ENCODE measurements at places on chromosomes 6 and 20.

DNA sequence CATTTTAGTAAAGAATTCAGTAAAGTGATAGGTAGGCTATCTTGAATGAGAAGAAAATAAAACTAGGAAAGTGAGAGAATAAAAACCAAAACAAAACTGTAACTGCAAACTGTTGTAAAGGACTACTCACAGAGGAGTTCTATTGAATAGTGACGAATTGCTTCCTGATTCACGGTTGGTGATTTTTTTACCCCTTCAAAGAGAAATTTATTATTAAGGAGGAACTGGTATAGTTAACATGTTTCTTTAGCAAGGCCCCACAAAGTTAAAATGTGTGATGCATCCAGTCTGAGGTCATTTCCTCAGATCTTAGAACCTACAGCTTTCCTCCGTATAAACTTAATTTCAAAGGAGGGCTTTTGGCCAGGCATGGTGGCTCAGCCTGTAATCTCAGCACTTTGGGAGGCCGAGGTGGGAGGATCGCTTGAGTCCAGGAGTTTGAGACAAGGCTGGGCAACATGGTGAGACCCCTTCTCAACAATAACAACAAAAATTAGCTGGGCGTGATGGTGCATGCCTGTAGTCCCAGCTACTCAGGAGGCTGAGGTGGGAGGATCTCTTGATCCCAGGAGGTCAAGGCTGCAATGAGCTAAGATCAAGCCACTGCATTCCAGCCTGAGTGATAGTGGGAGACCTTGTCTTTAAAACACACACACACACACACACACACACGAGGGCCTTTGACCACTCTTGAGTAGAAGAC lies 8.3 kb downstream of the PRDM1 start:
- no peak for DNase-seq

- DNase-seq, result no peak
Observed at GRCh38 chr6:136762022-136762975, 30.0 kb downstream of the MAP3K5 start.

DNA sequence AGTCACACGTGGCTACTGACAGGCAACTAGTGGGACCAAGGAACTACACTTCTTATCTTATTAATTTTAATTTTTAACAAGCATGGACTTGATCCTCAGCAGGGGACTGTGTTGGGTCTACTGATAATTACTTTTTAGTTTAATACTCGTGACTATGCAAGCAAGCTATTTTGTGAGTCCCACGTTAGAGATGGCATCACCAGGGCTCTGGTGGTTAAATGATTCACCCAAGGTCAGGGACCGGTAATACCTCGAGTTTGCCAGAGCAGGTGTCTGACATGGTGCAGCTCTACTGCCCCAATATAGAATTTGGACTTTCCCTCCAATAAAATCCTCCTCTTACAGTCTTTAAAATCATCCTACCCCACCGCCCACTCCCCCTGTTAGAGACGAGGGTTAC lies 98.6 kb upstream of the RIN2 start:
- DNase-seq, result no peak

DNA sequence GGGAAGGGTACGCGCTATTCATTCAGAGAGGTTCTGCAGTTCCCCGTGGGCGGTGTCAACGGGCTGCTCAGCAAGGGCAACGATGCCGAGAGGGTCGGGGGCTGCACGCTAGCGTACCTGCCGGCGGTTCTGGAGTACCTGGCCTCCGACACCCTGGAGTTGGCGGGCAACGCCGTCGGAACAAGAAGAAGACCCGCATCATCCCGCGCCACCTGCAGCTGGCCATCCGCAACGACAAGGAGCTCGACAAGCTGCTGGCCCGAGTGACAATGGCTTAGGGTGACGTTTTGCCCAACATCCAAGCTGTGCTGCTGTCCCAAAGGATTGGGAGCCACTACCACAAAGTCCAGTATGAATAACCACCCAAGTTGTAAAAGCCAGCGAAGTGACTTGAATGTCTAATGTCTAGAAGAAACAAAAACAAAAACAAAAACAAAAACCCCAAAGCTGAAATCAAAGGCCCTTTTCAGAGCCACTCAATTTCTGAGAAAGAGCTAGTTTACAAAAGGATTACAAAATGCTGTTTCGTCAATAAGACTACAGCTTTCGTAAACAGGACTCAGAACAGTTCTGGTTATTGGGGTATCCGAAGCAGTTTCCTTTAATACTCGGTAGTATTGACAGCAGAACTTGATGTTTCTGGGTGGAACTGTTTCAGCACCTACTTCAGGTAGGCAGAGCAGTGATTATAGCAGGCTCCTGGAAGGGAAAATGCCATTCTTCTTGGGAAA lies 21.9 kb upstream of the SLC17A4 start:
- no peak for DNase-seq

GRCh38 chr20:29762620-29763019 lies 1494.8 kb upstream of the DEFB115 start:
- no peak for DNase-seq

- no peak for DNase-seq
Observed at GRCh38 chr6:158835616-158836221, 16.6 kb upstream of the EZR start.

DNA sequence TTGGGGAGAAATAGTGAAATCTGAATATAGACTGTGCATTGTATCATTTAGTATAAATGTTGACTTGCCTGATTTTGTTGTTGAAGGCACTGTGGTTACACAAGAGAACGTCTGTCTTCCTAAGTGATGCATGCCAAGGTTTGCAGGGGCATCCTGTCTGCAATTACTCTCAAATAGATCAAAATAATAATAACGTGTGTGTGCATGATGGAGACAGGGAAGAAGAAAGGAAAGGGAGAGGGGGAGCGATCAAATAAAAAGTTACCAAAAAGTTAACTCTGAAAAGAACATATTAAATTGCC lies 14.4 kb downstream of the PREX1 start:
- DNase-seq, result no peak

GRCh38 chr6:169986171-169986847 lies 234.9 kb downstream of the ERMARD start:
- DNase-seq, result no peak

GRCh38 chr6:13729891-13730290 lies 18.3 kb upstream of the RANBP9 start:
- DNase-seq, result no peak

DNA sequence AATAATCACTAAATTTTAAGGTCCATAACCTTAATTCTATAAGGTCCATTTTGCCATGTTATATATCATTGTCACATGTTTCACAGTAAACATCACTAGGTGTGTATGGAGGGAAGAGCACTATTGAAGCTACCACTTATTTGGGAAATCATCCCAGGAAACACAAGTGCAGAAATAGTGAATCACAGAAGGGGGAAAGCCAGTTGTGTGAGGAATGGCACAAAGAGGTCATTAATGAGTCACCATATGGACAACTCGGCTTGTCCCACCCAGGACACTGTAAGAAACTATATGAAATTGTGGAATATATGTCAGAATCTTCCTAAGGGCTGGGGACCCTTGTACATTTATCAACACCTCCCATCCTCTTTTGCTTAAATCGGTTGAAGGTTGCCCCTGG lies 13.7 kb downstream of the BTN3A1 start:
- DNase-seq, result no peak

GRCh38 chr20:21228511-21228910 lies 74.6 kb upstream of the XRN2 start:
- DNase-seq, result no peak

DNA sequence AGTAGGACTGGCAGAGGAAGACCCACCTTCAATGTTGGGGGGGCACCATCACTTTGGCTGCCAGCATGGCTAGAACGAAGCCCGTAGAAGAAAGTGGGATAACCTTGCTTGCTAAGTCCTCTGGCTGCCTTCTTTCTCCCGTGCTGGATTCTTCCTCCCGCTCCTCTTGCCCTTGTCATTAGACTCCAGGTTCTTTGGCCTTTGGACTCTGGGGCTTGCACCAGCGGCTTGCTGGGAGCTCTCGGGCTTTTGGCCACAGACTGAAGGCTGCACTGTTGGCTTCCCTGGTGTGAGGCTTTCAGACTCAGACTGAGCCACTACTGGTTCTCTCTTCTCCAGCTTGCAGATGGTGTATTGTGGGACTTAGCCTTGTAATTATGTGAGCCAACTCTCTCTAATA lies 28.2 kb downstream of the GSTA2 start:
- no peak for DNase-seq

DNA sequence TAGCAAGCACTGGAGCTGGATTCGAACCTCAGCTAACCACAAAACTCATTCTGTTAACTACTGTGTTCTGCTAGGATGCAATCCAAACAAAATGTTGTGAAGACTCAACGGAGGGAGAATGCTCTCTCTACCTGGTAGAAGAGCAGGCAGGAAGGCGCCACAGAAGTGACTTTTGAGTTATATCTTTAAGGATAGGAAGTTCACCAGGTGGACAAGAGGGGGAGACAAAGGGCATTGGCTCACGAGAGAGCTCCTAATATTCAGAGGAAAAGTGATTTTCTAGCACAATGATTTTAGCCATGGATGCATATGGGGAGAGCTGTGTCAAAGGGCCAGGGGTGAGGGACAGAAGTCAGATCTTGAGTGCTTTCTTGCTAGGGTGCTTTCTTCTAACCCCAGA lies 108.4 kb upstream of the MAFB start:
- DNase-seq, result peak; percentile 36

DNA sequence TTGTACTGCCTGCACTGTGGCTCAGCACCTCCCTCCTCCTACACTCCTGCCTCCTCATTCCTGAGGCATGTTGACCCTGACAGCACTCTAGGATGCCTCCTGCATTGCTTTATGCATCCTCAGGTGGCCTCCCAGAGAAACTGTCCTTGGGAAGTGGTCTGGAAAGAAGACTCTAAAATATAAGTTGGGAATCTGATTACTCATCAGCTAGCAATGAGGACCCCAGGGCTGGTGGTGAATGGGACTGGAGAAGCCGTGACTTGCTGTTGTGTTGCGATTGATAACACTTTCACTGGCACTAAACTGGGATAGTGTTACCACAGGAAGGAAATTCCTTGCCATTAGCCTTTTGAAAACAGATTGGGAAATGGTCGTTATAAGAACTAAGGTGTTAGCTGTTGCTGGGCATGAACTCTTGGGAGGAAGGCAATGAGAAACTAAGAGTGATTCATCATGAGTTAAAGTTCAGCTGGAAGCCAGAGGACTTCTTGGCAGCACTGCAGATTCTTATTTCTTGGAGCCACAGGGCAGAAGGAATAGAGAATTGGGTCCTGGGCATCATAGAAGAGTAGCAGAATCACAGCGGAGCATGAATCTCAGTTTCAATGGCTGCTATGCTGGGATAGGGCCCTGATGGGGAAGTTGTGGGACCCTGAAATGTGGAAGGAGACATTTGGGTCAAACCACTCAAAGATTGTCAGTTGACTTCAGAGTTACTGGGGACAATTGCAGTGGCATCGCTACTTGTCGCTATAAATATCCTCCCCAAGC lies 10.1 kb upstream of the SIRPD start:
- no peak for DNase-seq

DNA sequence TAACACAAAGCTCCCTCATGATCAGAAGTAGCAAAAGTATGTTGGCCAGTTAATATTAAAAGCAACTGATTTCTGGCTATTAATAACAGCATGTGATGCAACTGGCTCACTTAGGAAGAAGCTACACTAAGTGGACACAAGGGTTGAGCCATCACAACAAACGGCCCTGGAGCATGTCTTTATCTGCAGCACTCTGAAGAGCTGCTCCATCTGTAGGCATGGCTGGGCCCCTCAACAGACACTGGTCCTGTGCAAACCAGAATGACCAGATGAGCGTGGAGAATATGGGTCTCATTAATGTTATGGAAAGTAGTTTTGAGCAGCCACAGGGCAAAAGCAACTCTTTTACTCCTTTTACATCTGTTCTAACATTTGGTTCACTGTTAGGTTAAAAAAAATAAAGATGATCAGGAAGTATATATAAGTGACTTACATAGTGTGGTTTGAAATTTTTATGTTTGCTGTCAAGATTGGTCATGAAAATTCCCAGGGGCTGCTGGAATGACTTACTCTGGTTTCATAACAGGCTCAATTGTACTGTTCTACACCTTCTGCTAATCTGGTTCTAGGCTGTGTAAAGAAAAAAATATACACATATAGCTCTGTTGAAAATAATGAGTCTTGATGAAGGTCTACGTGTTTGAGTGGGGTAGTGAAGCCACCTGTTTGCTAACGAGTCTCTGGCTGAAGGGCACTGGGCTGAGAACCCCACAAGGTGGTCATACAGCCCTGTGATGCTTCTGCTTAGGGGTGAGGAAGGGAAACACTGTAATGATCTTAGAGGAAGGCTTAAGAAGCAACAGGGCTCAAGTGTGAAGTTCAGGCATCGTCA lies 58.1 kb downstream of the INSM1 start:
- DNase-seq, result no peak

DNA sequence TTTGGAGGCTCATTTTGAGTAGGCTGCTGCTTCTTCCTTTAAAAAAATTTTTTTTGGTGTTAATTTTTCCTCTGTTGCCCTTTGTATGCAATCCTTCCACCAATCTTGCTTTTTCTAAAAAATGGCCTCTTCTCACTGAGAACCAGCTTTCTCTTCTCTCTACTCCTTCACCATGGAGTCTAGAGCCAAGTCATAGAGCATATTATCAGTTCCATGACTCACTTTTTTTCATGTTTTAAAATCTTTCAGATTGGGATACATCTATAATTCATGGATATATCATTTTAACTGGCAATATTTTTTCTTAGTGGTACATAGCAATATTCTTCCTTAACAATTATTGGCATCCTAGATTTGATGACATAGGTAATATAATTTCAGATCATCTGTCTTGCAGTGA lies 62.7 kb downstream of the SLX4IP start:
- DNase-seq, result no peak

GRCh38 chr20:54004445-54004844 lies 65.9 kb downstream of the BCAS1 start:
- DNase-seq, result no peak

DNA sequence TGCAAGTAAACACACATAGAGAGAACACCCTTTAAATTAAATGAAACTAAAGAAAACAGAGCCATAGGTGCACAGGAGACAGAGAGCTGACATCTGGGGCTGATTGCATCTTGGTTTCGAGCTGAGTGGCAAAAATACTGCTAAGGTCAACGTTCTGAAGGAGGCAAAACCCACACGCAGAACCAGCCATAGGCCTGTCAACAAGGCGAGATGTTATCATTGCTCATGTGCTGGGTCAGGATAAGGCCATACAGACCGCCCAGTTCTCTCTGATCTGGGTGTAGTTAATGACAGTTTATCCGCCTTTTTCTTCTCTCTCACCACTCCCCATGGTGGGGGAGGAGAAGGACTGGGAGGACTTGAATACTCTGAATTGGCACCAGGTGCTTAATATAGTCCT lies 4.5 kb upstream of the FAM110A start:
- DNase-seq, result no peak

GRCh38 chr6:19443411-19443810 lies 393.8 kb upstream of the ID4 start:
- DNase-seq, result no peak

DNA sequence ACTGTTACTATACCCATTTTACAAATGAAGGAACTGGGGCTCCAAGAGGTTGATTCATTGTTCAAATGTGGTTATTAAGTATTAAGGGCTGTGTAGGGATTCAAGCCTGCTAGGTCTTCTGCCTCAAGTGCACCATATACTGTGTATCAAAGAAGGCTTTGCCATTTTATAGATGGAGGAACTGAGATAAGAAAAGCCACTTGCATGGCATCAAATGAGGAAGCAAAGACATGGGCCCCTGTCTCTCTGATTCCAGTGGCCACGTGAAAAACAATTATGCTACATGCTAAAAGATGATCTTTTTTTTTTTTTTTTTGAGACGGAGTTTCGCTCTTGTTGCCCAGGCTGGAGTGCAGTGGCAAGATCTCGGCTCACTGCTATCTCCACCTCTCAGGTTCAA lies 67.0 kb downstream of the TMEM200A start:
- DNase-seq, result no peak

GRCh38 chr6:7776509-7776908 lies 50.6 kb downstream of the BMP6 start:
- DNase-seq, result no peak
